ENCODE measurements at places on chromosomes 3 and 15.

DNA sequence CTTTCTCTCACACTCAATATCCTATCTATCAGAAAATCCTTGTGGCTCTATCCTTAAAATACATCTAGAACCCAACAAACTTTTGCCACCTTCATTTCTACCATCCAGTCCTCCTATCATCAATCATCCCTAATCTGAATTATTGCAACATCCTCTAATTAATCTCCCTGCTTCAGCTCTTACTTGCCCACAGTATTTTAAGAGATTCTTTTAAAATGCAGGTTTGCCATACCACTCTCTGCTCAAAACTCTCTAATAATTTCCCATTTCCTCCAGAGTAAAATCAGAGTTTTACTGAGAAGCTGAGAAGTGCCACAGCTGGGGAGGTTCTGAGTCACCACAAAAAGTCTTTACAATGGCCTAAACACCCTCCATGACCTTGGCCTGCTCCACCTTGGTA, 234.3 kb upstream of the ZPLD1 start:
- no peak for DNase-seq

DNA sequence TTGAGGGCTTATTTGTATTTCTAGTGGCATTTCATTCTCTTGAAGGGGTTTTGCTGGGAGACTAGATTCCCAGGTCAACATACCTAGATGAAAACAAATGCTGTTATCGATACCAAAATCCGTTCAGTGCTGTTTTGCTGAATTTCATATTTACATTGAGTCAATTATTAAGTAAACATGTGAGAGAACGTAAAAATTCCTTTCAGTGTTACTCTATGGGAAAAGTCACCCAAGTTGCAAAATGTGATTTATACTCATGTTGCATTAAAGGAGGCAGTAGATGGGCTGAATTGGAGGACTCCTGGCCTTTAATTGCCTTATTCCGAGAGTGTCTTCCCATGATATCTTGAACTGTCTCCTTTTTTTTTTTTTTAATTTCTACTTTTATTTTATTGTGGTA, 1011.3 kb upstream of the NR2F2 start:
- DNase-seq: no peak

DNA sequence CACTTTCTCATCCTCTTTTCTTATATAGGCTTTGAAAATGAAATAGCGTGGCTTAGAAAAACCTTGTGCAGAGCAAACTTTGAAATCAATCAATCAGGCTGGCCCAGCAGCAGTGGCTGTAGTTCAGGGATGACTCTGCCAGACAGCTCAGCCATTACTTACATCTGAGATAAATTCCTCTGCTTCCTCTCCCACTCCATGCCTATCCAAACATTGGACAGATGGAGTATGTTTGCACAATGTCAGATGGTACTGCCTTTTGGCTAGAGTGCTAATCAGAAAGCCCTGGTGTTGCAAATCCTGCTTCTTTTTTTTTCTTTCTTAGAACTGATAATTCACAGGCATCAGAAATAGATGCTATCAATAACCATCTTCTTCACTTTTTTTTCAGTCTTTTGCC, 1065.1 kb downstream of the AGBL1 start:
- no peak for DNase-seq

GRCh38 chr3:99648101-99648500, 9.7 kb downstream of the COL8A1 start:
- no peak for DNase-seq

DNA sequence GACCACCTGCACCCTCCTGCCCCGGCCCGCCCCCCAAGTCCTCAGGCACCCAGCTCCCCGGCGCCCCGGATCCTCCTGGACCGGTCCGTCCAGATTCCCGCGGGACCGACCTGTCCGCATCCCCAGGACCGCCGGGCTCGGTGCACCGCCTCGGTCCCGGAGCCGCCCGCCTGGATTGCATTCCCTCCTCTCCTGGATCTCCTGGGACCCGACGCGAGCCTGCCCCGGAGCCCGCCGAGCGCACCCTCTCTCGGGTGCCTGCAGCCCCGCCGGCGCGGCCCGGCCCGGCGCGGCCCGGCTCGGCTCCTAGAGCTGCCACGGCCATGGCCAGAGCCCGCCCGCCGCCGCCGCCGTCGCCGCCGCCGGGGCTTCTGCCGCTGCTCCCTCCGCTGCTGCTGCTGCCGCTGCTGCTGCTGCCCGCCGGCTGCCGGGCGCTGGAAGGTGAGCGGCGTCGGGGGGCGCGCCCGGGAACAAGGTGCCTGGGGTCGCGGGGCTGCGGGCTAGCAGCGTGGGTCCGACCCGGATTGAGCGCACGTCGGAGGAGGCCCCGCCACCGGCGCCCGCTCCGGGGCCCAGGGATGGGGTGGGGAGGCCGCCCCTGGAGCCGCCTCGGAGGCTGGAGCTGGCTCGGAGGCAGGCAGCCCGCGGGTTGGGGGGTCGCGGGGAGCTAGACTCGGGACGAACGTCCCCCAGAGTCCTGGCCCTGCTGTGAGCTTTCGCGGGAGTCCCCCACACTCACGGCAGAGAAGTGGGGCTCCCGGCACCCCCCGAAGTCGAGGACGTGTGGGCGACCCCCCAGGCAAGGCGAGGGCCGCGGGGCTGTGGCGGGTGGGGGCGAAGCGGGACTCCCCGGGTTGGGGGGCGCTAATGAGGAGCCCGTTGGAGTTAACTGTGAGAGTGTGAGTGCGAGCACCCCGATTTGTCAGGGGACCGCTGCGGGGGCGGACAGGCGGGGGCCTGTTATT, 610 bp downstream of the EPHB3 start:
- DNase-seq: no peak

DNA sequence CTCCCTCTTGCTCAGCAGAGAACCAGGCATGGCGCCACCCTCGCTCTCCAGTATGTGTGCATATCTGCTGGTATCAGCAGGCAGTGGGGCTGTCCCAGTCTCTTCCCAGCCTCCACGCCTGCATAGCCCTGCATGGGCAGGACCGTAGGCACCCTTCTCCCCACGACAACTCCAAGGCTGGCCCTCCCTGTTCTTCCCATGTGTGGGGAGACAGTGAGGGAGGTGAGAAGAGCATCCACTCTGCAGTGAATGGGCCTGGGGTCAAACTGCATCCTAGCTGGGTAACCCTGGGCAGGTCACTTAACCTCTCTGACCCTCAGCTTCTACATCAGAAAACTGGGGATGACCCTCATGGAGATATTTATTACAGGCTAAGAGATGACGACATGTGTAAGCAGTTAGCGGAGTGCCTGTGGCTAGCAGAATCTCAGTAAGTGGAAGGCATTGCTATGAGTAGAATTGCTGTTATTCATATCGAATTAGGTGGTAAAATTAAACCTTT, 13.3 kb upstream of the SSUH2 start:
- no peak for DNase-seq

- no peak for DNase-seq
These were observed 774 bp downstream of the IMP3 start for GRCh38 chr15:75639191-75639708.

DNA sequence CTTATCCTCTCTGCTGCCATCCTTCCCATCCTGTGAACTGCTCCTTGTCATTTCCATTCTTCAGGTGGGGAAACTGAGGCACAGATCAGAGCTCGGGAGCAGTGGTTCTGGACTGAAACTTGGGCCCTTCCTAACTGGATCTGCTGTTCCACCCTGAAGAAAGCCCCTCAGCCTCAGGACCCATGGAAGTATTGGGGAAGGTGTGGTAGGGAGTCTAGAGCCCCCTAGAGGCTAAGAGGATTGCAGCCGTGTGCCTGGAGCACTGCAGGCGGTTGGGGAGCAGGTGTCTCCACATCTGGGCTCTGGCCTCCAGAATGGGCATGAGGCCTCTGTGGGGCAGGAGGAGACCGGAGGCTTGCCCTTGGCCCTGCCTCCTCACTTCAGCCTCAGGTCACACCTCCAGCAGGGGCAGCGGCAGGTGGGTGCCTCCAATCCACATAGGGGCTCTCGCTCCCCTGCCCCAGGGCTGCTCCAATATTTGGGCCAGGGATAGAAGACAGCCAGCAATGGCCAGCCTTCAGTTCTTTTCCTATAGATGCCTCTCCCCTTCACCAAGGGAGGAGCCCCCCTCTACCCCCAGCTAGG, 28.1 kb downstream of the DNAJB8 start:
- peak; percentile 35 for DNase-seq

DNA sequence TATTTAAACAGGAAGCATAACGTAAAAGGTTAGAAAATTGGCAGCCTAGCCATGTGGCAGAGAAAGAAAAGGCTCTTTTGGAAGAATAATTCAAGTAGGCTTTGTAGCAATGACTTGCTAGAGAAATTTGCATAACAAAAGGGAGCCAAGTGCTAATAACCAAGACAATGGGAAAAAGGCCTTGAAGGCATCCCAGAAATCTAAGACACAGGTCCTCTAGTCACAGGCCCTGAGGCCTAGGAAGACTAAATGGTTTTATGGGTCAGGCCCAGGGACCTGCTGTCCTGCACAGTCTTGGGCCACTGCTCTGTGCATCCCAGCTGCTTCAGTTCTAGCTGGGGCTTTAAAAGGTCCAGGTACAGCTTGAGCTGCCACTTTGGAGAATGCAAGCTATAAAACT, 78.5 kb downstream of the FGF7 start:
- no peak for DNase-seq

GRCh38 chr15:74937272-74937589, 642 bp downstream of the COX5A start:
- DNase-seq: no peak

DNA sequence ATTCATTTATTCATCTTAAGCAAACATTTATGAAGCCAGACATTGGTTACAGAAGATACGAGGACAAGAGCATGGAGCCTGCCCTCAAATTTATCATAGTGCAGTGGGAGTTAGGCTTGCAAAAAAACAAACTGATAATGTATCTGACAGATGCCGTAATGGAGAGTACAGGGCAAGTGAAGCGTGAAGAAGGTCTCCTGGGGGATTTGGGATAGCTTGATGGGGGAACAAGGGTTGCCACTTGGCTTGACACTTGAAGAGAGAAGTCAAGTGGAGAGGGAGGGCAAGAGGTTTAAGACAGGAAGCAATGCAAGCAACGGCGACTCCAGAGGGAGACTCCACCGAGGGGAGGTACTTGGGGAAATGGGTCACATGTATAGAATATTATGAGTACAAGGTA, 129.3 kb downstream of the SSR3 start:
- no peak for DNase-seq
